Neural progenitor cell (in vitro differentiated cells): ENCODE measurements at places on chromosomes 2 and 18. TPM values are rescaled to one million over a fixed set of nuclear protein-coding genes. Genes with fewer than 3 reads are reported as not detected.

- no peaks in the 10 kb centered on the region for H3K27me3 ChIP-seq
- H3K4me1 ChIP-seq, result no peaks in the 10 kb centered on the region
- H3K36me3 ChIP-seq, result no peaks in the 10 kb centered on the region
- DNase-seq, result no peak
- no peak overlapping the region for H3K27ac ChIP-seq
Observed at GRCh38 chr2:33160191-33160590, 213.4 kb downstream of the LTBP1 start.

- no peak overlapping the region for H3K27ac ChIP-seq
- no peak overlapping the region for H3K4me3 ChIP-seq
- H3K27me3 ChIP-seq, result no peaks in the 10 kb centered on the region
Observed at GRCh38 chr2:226953826-226954225, 118.0 kb downstream of the RHBDD1 start.

- no peaks in the 10 kb centered on the region for H3K36me3 ChIP-seq
- no peaks in the 10 kb centered on the region for H3K27me3 ChIP-seq
- no peaks in the 10 kb centered on the region for H3K4me1 ChIP-seq
- H3K4me3 ChIP-seq, result no peak overlapping the region
- H3K27ac ChIP-seq, result no peak overlapping the region
Observed at GRCh38 chr18:71250191-71250590, 961.3 kb downstream of the SOCS6 start.

- no peaks in the 10 kb centered on the region for H3K36me3 ChIP-seq
- no peak for DNase-seq
- H3K27ac ChIP-seq, result no peak overlapping the region
- H3K4me1 ChIP-seq, result peaks cover 11% of the 10 kb centered on the region
Observed at GRCh38 chr2:106195456-106195855, 1.4 kb upstream of the UXS1 start.

- DNase-seq, result no peak
- no peak overlapping the region for H3K4me3 ChIP-seq
- H3K27ac ChIP-seq, result no peak overlapping the region
- peaks cover 45% of the 10 kb centered on the region for H3K27me3 ChIP-seq
Observed at GRCh38 chr2:98734823-98735260, 3.9 kb upstream of the MGAT4A start.

- H3K4me3 ChIP-seq, result no peak overlapping the region
- H3K27me3 ChIP-seq, result no peaks in the 10 kb centered on the region
- no peaks in the 10 kb centered on the region for H3K36me3 ChIP-seq
- no peaks in the 10 kb centered on the region for H3K4me1 ChIP-seq
- DNase-seq, result no peak
- no peak overlapping the region for H3K27ac ChIP-seq
Observed at GRCh38 chr18:79631096-79631507, 48.5 kb upstream of the CTDP1 start.

Gene LRP1B
- total RNA-seq, result 0.09 TPM in 1 of 2 replicates, not detected in the other

Gene NPAS2
- 0.59 and 39.4 TPM in 2 replicates for total RNA-seq

Gene GKN2
- not detected in 2 replicates for total RNA-seq

Gene GRP
- 2.1 TPM in 1 of 2 replicates, not detected in the other for total RNA-seq

Gene PROKR1
- 1.8 and 2.1 TPM in 2 replicates for total RNA-seq
